8988T (cell line): ENCODE measurements at places on chromosomes 7 and 10.

DNA sequence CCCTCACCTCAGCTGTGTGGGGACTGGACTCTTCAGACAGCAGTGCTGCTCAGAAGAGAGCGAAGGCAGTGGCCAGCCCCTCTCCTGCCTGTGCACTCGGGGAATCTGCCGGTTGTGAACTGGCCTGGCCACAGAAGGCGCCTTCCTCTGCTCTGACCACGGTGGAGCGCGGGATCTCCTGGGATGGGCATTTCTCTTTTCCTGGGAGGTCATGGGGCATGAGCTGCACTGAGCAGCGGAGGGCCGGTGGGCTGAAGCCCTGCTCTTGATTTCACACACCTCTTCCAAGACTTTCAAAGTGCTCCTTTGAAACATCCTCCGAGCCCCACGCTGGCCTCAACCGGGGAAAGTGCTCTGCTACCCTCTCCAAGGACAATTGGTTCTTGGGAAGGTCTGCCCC, 125.6 kb upstream of the FAM20C start:
- DNase-seq: no peak

DNA sequence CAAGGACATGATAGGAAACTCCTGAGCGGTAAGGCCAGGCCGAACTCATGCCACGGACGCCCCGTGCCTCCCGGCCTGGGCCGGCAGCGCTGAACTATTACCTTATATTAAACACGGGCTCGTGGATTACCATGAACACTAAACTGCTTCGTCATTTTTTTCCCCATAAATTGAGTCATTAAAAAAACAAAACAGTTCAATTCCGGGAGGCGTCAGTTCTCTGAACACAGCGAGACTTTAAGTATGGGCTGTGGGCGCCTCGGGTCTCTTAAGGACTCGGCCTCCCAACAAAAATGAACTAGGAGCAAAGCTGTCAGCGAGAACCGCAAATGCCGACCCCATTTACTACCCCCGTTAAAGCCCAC, 519 bp downstream of the PITRM1 start:
- no peak for DNase-seq

DNA sequence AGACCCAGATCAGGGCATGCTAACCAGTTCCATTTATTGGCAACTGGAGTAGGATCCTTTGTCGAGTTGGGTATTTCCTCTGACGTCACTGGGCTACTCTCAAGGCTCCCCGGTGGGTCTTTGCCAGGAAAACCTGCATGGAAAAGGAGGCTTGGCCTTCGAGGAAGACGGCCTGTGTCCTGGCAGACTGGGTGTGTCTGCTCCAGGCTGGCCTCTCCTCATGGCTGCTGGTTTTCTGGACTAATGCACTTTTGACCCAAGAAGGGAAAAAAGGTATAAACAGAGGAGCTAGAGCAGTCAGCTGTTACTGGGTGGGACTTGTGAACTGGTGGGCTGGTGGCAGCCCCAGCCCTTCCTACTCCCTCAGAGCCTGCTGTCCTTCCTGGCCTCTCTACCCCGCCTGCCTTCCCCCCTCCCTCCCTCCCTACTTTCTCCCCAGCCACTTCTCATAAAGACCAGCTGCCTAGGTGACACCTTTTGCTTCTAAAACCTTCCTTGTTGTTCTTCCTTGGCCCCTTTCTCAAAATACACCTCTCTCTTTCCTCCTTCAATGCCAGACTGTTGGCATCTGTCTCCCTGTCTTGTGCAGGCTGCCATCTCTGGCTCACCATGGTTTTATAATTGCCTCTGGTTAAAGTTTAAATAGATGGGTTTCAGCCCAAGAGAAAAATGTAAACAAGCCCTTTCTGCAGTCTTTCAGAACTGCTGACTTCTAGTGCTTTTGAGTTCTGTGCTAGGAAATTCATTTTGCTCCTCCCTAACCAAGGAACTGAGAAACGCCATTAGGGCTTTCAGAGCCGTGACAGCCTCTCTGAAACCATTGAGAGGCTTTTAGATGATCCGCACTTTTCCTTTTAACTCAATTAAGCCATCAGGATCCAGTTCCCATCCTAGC, 101.8 kb upstream of the MKLN1 start:
- DNase-seq: no peak

- no peak for DNase-seq
Observed at GRCh38 chr7:140923358-140924006, 1.2 kb downstream of the BRAF start.

DNA sequence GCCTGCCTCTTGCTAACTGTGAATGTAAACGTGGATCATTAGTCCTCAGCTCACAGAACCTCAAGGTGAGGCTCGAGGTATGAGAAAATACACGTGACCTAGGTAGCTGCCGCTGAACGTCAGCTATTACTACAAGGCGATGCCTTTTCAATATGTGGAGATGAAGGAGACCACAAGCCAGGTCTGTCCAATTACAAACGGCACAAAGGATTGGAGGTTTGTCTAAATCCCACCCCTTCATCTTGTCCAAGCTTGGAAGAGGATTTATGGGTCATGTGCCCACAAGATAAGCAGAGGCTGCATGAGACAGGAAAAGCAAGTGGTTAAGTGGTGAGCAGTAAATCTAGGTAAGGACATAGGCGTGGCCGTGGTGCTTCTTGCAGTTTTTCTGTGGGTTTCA, 3.4 kb downstream of the H2BK1 start:
- DNase-seq: no peak

DNA sequence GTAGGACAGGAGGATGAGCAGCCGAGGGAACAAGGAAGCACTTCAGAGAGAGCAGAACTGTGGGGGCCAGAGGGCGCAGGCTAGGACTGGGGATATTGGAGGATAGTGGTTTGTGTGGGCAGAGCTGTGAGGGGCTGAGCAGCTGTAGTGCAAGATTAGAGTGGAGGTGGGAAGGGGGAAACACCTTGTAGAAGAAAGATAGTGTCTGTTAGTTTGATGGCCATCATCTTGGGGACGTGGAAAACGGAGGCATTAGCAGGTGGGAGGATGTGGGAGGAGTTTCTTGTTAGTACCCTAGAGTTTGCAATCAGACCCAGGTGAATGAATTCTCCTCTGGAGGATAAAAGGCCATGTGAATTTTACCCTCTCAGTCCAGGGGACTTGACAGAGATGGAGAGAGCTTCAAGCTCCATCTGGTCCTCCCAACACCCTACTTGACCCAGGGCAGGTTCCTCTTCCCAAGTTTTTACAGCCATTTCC, 34.0 kb downstream of the PRSS2 start:
- DNase-seq: no peak
